ENCODE measurements at places on chromosomes 3 and 15.

DNA sequence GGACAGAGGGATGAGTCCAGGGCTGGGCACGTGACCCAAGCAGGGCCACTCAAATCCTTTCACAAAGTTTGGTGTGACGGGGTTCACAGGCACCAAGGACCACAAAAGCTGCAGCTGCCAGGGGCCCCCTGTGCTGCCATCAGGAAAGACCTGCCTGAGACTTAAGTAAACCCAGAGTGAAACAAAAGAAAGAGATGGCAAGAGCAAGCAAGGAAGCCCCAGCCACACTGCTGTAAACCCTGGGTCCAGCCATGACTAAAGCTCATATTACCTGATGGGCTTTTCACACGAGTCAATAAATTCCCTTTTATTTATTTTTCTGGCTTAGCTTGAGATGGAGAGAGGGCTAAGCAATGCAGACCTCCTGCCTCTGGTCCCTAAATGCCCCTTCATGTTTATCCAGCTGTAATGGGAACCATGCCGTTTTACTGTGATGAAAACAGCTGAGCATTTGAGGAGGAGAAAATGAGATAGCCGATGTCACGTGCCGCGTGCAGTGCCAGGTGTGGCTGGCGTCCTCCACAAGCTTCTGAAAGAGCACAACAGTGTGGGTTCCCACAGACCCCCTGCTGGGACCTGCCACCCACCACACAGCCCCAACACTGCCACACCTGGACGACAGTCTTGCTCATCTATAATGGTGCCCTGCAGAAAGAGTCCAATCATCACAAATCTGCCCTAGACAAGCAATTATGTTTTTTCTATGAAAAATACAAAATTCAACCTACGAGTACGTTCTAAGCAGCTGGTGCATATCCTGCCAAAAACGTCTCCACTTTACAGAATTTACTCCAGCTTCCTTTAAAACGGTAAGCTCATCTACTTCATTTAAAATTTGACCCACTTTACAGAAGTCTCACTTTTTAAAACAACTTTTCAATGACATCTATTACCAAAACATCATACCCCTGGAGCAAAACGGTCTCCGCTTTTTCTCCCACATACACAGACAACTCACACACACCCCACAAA lies 34.2 kb downstream of the ADAMTS17 start:
- no peaks in the 10 kb centered on the region for H3K27me3 ChIP-seq
- no peak overlapping the region for H3K27ac ChIP-seq
- DNase-seq = no peak
- H3K4me1 ChIP-seq = peaks cover 41% of the 10 kb centered on the region

DNA sequence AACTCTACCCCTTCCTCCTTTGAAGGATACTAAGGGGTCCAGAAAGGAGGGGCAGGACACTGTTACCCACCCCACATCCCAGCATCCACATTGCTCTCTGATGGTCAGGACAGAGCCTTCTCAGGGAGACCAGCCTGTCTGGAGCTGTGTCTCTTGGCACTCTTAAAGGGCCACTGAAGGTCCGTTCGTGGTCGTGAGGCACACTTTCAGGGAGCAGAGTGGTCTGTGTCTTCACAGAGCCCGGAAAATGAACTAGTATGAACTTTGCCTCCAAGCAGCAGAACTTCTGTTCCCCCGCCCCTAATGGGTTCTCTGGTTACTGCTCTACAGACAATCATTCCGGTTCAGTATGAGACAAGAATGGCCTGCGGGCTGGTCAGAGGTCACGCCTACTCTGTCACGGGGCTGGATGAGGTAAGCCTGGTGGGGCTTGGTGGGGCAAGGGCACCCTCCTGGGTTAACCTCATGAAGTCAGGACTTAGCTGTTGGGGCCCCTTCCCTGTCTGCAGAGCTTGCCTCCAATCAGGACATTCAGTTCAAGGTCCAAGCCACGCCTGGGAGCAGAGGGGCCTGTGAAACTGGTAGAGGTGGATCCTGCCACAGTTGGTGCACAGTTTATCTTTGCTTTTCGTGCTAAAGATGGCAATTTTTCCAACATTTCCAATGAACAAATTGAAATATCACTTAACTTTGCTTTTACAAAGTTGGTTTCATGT lies 33.2 kb downstream of the CAPN3 start:
- no peaks in the 10 kb centered on the region for H3K4me1 ChIP-seq
- H3K27me3 ChIP-seq = no peaks in the 10 kb centered on the region
- no peak overlapping the region for H3K4me3 ChIP-seq

DNA sequence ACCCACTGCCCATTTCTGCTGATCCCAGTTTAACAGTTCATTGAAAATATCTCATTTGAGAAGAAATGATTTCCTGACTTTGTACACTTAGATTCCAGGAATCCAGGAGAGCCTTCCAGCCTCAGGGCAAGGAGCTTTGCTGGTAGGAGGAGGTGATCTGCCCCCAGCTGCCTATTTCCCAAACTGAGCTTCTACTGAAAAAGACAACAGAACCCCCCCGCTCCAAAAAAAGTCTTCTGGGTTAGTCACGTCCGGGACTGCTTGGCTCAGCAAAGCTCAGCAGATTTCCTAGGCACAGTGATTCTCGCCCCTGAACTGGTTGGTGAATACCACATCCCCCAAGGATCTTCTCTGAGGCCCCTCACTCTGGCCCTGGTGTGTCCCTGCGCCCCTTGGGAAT lies 13.1 kb downstream of the SLC6A6 start:
- H3K4me1 ChIP-seq = peaks cover 19% of the 10 kb centered on the region
- no peak for DNase-seq
- H3K4me3 ChIP-seq = no peak overlapping the region
- no peak overlapping the region for H3K27ac ChIP-seq

DNA sequence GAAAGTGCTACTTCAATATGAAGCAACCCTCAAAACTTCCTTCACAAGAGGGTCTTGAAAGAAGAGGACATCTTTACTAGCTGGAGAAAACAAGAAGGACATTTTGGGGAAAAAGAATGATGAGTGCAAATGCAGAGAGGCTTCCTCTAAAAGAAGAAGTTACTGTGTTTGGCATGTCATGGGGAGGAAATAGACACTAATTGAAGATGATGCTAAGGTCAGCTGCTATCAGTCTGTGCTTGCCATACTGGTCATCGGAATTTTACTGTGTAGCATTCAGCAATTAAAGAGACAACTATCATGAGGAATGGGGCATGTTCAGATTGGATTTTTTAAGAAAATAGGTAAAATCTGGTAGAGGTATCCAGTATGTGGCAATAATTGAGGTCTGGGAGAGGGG lies 60.0 kb downstream of the THRB start:
- no peaks in the 10 kb centered on the region for H3K27me3 ChIP-seq
- no peaks in the 10 kb centered on the region for H3K4me1 ChIP-seq
- H3K36me3 ChIP-seq = no peaks in the 10 kb centered on the region
- H3K4me3 ChIP-seq = no peak overlapping the region
